Inflammatory macrophage treated with lipopolysaccharide for 1 hour (primary cell): ENCODE measurements at places on chromosomes 2 and 18.

GRCh38 chr2:3571284-3571683, 3.8 kb upstream of the RPS7 start:
- DNase-seq, result no peak

DNA sequence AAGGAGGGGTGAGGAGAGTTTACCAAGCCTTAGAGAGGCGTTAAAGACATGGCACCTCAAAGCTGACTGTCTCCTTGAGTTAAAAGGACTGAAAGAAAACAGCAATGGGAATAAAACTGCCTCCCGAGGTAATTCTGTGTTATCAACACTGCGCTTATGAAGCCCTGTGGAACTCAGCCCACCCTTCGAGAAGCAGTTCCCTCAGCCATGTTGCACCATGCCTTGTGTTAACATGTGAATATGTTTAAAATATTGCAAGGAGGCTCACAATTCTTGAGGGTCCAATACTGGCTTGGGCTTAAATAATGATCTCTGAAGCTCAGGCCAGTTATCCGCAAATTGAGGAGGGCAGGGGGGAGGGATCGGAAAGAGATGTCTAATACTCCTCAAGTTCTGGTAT, 14.7 kb downstream of the KLF7 start:
- DNase-seq, result no peak

DNA sequence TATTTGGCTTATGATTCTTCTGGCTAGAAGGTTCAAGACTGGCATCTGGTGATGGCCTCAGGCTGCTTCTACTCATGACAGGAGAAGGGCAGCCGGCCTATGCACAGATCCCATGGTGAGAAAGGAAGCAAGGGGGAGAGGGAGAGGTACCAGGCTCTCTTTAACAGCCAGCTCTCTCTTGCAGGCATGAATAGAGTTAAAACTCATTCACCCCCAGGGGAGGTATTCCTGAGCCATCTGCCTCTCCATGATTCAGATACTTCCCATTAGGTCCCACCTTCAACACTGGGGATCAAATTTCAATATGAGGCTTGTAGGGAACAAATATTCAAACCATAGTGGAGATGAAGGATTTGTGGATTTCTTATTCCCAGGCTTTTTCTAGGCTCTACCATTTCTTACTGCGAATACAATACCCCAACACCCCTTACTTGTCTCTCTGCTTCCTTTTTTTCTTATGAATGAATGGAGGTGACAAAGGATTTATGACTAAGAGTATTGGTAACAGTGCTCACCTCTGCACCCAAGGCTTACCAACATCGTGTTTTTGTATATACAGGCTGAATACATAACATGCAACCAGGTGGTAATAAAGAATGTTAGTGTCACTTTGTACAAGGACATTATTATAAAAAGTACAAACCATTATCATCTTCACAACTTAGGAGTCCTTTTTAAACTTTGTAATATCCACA, 454.6 kb upstream of the TRIB2 start:
- DNase-seq, result no peak

GRCh38 chr2:218218268-218219185, 1.5 kb downstream of the ARPC2 start:
- DNase-seq, result peak; percentile 58

GRCh38 chr2:190535586-190535985, 1.1 kb upstream of the NEMP2 start:
- DNase-seq, result no peak

DNA sequence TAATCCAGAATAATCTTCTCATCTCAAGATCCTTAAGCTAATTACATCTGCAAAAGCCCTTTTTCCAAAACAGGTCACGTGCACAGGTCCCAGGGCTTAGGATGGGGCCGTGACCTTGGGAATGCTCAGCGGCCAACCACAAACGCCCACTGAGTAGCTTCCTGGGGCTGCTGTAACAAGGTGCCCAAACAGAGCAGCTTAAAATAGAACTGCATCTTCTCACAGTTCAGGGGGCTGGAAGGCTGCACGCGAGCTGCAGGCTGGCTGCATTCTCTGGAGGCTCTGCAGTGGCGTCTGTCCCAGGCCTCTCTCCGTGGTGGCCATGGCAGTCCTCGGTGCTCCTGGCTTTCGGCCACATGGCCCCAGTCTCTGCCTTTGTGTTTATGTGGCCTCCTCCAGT, 31.9 kb downstream of the ADI1 start:
- DNase-seq, result no peak

DNA sequence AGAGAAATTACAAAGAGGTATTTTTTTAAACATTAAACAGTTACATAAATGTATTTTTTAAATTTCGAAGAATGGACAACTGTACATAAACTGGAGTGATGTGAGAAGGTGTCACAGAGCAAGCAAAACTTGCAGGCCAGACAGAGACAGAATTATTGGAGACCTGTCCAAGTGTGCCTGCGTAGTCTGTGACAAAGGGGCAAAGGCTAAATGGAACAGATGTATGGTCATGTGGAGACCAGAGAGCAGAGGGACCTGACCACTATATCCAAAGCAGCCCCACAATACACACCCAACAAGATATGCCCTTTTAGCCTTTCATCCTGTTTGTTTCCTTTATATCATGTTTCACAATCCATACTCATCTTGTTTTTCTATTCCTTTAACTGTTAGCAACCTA, 225.3 kb upstream of the VWC2L start:
- no peak for DNase-seq

DNA sequence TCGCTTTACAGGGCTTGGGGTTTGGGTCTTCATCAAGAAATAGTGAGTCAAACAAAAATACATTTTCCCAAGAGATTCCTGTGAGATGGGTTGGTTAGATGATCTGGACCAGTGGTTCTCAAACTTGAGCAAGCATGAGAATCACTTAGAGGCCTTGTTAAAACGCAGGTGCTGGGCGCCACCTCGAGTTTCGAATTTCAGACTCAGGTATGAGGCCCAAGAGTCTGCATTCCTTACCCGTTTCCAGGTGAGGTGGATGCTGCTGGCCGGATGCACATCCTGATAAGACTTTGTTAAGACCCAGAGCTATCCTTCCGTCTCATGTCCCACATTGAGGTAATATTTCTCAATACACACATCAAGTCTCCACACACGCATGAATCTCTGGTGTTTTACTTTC, 707.8 kb upstream of the SALL3 start:
- no peak for DNase-seq

- no peak for DNase-seq
Observed at GRCh38 chr2:130836501-130837174, at the start of gene ARHGEF4. Gene ARHGEF4, plus strand, starts transcription at chr2:130836914. Its CDS starts 40 bp downstream, at chr2:130836954.

- DNase-seq, result no peak
Observed at GRCh38 chr2:203918839-203919238, 17.7 kb upstream of the ICOS start.

DNA sequence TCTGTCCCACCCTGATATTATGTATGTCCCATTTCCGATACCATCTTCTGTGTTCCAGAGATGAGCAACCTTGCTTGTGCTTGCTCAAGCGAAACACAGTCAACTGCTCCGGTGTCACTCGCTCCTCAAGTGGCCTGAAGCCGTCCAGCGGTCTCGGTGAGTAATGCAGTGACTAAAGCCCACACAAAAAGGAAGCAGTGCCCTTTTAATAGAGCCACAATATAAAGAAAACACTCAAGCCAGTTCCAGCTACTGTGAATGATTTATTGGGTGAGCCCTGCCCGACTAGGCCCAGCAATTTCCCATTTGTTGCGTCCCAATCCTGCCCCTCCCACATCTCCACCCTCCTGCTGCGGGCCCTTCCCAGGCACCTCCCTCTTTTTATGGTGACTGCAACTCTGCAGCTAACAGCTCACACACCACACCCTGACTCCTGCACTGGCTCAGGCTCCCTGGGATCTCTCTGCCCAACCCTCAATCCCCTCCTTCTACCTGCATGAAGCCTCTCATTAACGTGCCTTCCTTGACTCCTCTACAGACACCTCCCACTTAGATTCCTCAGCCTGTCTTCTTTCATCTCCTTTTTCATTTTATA, 44.2 kb upstream of the DSC1 start:
- peak; percentile 86 for DNase-seq

DNA sequence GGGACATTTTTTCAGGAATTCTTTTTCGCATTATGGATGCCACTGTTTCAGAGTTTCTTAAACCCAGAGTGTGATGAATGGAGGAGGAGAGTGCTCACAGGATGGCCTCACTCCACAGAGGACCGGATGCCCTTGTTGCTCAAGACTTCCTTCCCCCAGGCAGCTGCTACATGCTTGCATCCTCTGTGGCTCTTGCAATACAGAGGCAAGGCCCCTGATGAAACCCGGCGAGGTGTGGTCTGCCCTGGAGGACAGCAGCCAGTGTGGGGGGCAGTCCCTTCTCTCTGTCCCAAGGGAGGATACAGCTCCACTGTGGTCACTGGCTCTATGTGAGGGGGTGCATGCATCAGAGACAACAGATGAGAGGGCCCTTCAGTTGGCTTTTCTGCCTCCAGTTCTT, 109.6 kb downstream of the SH3RF3 start:
- peak; percentile 88 for DNase-seq

DNA sequence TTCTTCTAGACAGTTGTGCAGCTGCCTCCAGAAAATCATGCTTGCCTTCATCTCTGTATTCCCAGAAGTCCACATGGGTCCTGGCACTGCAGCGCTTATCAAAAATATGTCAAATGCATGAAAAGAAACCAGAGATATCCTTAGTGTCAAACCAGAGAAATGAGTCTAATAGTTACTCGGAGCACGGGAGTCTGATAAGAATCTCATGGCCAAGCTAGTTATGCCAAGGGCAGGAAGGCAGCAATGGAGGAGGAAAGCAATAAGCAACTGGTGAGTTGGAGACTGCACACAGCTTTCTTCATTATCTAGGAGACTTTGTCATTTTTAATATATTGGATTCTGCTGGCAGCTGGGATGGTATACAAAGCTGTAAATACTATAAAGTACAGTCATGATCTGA, 38.6 kb downstream of the TRIB2 start:
- DNase-seq, result no peak

DNA sequence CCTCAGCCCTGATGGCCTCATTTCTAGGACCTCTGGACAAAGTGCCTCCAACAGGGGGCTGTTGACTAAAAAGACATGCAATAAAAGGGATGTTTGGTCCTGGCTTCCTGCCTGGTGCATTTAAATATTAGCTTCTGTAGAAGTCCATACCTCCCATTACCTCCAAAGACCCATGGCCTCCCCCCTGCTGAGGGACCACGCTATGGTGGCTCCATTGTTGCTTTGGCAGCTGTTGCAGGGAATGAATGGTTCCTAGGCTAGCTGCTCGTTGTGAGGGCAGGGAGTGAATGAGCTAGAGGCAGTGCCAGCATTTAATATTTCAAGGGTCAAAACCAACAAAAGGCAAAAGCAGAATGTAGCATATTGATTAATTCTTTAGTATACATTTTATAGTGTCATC, 285.9 kb downstream of the SLC8A1 start:
- DNase-seq, result no peak

DNA sequence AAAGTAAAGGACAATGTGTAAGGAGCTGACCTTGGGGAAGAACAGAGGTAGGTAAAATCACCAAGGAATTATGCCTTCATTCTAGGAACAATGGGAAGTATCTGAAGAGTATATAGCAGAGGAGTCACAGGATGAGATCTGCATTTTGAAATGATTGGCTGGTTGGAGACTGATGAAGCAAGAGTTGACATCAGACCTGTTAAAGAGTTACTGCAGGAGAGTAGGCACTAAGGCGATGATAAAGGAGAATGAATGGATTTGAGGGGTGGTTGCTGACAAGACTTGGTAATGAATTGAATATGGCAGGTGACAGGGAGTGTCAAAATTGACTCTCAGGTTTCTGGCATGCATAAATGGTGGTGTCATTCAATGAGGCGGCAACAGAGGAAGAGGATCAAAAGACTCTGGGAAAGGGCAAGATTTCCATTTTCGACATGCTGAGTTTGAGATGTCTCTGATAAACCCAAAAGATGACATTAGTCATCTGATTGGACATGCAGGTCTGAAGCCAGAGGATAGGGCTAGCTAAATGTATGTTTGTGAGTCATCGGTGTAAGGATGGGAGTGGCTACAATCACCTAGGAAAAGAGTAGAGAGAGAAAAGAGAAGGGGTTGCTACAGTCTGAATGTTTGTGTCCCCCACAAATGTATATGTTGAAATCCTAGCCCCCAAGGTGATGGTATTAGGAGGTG, 236.5 kb downstream of the DYM start:
- no peak for DNase-seq
